MG63 (cell line): ENCODE measurements at places on chromosomes 13 and 19.

DNA sequence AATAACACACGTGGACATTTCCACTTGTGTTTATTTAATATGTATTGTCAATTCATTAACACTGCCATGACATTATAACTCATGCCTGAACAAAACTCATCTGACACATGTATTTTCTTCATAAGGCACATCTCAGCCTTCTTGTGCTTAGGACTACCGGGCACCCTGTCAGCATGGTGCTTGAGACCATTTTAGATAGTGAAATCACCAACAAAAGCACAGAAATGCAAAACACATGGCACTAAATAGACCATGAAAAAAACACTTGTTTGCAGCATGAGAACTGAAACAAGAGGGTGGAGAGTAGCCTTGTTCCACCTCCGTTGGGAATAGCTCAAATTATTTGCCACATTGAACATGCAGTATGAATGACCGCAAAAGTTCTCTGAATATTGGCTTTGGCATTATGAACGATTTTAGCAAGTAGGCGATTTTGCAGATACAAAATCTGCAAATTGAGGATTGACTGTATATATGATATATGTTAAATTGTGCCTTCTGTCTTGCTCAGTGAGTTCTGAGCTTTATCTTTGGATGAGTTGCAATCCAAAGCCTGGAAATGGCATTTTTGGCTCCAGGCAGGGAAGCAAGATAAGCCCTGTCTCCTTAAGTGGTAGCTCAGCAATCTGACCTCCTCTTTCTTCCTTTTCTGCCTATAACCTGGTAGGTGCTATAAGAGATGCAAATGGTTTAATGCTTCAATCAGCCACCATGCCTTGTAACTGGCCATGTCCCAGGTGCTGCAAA, 328.2 kb downstream of the HS6ST3 start:
- DNase-seq = no peak

DNA sequence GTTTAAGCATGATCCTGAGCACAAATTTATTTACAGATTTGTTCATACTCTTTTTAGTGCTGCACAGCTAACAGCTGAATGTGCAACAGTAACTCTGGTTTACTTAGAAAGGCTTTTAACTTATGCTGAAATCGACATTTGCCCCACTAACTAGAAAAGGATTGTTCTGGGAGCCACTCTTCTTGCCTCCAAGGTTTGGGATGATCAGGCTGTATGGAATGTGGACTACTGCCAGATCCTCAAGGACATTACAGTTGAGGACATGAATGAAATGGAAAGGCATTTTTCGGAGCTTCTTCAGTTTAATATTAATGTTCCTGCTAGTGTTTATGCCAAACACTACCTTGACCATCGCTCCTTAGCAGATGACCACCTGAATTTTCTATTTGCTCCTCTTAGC, 16.0 kb downstream of the ZNF100 start:
- no peak for DNase-seq

- no peak for DNase-seq
These were observed 3.6 kb upstream of the IFNL2 start for GRCh38 chr19:39264306-39265290.

- peak; percentile 70 for DNase-seq
These were observed 21.9 kb downstream of the GRIN2D start for GRCh38 chr19:48415395-48415794.

DNA sequence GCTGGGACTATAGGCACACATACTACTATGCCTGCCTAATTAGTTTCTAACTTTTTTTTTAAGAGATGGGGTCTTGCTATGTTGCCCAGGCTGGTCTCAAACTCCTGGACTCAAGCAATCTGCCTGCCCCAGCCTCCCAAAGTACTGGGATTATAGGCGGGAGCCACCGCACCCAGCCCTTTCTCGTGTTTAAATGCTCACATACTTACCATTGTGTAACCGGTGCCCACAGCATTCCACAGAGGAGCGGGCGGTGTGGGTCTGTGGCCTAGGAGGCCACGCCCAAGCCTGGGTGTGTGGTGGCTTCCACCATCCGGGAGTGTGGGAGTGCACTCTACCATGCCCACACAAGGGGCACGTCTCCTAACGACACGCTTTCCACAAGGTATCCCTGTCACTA, 7.7 kb downstream of the LMNB2 start:
- no peak for DNase-seq

GRCh38 chr19:29079356-29080032, 133.5 kb downstream of the UQCRFS1 start:
- no peak for DNase-seq

DNA sequence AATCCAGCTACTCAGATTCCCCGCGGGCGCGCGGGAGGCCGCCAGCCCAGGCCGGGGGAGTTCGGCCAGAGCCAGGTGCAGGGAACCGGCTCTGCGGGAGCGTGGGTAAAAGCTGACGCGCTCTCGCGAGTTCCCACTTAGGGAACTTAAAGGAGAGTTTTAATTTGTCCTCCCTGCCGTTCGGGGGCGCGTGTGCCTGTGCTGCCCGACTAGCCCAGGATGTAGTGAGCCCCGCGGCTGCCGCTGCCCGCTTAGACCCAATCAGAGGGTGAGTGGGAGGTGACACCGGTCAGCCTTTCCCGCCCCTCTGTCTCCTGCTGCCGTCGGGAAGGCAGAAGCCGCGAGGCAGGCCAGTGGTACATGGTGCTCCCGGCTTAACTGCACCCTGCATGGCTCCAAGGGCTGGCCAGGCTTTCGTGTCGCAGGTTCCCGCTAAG, 36.0 kb upstream of the NEK3 start:
- no peak for DNase-seq

GRCh38 chr13:52997951-52998876, 30.4 kb upstream of the OLFM4 start:
- DNase-seq = no peak

- DNase-seq = no peak
These were observed 18.9 kb downstream of the CEACAM3 start for GRCh38 chr19:41815301-41815700.

DNA sequence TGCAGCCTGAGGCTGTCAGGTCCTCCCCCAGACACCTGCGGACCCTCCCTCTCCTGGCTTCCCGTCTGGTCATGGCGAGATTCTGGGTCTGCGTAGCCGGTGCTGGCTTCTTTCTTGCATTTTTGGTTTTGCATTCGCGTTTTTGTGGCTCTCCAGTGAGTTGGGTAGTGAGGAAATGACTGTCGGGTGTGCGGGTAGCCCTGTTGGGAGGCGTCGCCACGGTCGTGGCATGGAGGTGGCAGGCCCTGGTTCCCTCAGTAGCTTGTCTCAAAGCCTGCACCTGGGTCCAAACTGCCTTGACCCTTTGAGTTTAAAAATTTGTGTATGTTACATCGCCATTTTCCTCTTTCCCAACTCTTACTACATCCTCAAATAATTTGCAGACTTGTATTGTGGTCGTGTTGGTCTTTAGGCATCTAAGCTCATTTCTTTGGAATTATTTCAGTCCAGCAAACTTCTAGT, 344 bp downstream of the NHLRC3 start:
- peak; percentile 24 for DNase-seq

GRCh38 chr19:57282011-57282643, 1.8 kb downstream of the ZNF460 start:
- no peak for DNase-seq

DNA sequence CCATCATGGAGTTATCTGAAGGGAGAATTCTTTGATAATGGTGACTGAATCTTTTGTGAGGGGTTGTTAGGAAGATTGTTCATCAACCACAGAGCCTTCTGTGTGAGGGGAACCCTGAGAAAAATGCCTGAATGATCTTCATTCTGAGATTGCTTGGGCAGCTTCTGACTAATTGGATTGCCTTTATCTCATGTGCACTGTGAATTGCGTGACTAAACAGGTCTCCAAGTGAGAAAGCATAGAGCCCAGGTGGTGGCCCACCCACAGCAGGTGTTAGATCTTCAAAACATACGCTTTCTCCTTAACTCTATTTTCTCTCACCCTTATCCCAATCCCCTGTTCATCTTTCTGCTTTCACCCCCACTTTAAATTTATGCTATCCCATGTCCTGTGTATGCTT, 58.3 kb downstream of the DOCK9 start:
- no peak for DNase-seq

GRCh38 chr19:45267296-45267695, 16.2 kb downstream of the MARK4 start:
- DNase-seq = no peak

GRCh38 chr19:45450012-45450333, 17.8 kb upstream of the FOSB start:
- DNase-seq = no peak

DNA sequence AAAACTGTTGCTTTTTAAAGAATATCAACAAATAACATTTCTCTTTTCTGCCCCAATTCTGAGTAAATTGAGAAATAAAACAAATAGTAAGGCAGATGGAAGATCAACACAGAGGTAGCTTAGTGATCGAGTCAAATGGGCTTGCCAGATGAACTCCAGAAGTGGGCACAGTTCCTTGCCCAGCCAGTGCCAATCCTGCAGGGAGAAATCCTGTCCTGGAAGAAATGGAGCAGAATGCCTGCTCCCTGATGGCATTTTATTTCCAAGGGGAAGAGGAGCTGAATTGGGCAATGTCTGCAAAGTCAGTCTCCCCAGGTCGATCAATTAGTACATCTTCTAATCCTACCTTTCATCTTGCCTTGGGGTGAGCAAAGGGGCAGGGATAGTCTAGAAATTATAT, 225.3 kb downstream of the NHLRC3 start:
- no peak for DNase-seq

DNA sequence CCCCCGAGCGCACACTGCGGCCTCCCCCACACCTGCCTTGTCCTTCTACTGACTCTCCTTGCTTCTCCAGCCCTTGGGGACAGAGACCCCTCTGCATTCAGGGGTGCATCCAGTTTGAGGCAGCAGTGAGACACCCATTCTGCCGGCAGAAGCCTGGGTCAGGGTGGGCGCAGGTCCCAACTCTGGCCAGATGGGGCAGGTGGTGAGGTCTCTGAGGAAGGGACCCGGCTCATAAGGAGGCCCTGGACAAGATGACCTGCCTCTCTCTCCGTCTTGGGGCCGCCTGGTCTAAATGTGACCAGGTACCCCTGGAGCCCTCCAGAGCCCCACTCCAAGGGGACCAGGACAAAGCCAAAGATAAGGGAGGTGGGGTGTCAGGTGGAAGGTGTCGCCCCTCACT, 6.1 kb downstream of the CHERP start:
- no peak for DNase-seq

DNA sequence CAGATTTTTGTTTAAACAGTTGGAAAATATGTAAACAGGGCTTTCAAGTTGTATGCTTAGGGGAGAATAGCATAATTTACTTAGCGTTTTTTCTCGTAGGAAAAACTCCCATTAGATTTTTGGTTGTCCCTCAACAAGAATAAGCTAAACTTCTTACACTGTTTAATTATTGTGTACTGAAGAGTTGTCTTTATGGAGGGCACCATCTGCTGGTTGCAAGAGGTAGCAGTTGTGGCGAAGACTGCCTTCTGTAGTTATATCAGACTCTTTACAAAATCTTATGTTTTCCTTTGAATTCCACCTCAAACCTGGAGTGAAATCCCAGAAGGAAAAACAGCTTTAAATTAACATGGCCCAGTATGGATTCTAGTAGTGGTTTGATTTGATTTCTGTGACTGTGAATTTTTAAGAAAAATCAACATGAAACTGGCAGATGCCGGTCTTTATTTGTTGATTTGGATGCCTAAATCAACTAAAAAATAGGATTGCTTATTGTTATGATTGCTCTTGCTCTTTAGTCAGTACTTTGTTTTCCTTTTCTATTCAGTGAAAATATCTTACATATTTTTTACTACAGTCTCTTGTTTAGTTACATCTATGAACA, 53.4 kb downstream of the PDS5B start:
- peak; percentile 36 for DNase-seq
